ENCODE measurements at places on chromosomes 5 and 9.

DNA sequence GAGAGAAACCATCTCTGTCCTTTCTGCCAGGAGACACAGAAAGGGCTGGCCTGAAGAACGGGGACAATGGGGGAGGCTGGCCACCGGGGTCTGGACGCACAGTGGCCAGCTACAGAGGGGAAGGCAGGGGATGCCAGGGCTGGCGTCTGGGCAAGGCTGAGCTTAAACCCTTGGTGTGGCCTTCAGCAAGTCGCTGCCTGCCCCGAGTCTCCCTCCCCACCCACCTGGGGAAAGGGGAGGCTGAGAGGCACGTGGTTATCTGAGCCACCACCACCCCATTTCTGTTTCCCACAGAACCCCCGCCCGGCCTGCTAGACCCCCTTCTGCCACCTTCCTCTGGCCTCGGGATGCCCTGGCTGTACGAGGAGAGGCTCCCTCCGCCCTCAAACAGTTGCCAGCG is 115.3 kb downstream of the VAV2 start:
- DNase-seq: no peak

GRCh38 chr9:27528886-27529315 is 713 bp downstream of the MOB3B start:
- peak; percentile 9 for DNase-seq

- no peak for DNase-seq
These were observed 3.4 kb downstream of the COL5A1 start for GRCh38 chr9:134644725-134645606.

DNA sequence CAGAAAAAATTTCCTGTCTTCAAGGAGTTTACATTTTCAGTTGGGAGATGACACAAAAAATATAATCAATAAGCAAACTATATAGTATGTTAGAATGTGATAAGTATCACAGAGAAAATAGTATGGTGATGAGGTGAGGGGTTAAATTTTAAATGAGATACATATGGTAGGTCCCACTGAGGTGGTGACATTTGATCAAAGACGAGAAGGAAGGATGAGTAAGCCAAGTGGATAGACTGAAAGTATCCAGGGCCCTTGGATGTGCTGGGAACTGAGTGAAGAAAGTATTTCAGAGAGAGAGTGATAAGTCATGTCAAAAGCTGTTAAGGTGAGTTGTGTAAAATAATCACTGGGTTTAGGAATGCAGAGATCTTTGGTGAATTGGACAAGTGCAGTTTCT is 3.5 kb downstream of the CCDC192 start:
- no peak for DNase-seq

- DNase-seq: no peak
These were observed 56.9 kb downstream of the ZNF618 start for GRCh38 chr9:113932906-113933584.

DNA sequence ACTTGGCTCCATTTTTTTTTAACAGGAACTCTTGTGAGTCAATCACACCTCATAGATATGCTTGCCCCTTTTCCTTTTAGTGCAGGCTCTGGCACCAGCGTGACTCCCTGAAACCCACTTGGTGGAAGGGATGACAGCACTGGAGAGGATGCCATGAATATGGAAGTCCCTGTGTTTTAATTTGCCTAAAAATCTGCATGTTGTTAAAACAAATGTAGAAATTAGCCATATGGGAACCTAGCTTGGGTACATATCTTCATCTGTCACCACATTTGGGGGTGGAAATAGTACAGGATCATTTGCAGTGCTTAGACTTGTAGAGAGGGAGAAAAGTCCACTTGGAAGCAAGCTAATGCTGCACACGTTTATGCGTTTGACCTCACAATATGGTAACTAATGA is 179.0 kb downstream of the EBF1 start:
- no peak for DNase-seq

- DNase-seq: no peak
These were observed 42.9 kb upstream of the FBXW11 start for GRCh38 chr5:172049226-172049796.

DNA sequence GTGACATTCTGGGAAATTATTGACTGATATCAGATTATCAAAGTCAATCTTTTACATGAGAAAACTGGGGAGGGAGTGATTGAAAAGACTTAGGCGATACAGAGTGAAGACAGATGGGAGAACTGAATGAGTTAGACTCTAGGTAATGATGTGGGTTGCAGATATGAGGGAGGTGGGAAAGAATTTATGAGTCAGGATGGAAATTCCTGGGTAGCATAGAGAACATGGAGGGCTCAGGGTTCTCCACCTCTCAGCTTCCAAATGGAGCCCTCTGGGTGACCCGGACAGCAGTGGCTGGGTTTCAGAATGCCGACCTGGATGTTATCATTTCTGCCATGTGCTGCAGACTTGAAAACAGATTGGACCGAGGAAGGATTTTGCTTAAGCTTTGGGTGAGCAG is 75.4 kb upstream of the SHB start:
- DNase-seq: no peak

GRCh38 chr5:36270876-36271575 is 29.3 kb upstream of the NADK2 start:
- DNase-seq: no peak

DNA sequence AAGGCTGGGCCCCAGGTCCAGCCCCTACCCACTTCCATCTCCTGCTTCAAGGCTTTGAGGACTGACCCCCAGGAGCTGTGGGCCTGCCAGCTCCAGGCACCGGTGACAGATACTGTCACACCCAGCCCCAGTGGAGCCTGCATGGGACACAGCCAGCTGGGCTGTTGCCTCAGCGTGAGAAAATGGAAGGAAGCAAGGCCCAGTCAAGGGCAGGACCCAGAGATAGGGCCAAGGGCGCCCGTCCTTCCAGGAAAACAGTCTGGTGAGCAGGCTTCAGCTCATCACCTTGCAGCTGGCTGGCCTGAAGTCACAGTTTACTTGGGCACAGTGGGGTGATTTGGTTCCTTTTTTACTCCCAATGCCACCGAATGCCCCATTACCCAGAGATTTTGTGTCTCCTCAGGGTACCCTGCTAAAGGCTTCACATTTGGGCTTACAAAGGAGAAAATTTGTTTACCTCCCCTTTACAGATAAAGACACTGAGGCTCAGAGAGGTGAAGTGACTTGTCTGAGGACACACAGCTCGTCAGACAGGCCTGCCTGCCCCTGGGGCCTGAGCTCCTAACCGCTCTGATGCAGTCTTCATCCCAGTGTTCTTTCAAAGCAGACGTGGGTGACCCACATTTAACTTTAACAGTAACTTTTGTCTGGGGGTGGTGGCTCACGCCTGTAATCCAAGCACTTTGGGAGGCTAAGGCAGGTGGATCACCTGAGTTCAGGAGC is 21.5 kb upstream of the WDR38 start:
- DNase-seq: no peak

GRCh38 chr9:107827304-107827703 is 337.7 kb upstream of the KLF4 start:
- no peak for DNase-seq

GRCh38 chr5:121086671-121087070 is 622.6 kb downstream of the PRR16 start:
- DNase-seq: no peak

DNA sequence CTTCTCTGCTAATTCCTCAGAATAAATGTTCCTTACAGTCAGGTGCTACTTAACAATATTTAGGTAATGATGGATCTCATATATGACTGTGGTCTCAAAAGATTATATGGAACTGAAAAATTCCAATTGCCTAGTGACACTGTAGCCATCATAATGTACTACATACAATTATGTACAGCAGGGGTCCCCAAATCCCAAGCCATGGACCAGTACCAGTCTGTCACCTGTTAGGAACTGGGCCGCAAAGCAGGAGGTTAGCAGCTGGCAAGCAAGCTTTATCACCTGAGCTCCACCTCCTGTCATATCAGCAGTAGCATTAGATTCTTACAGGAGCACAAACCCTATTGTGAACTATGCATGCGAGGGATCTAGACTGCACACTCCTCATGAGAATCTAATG is 69.6 kb downstream of the NR2F1-AS1 start:
- DNase-seq: no peak

DNA sequence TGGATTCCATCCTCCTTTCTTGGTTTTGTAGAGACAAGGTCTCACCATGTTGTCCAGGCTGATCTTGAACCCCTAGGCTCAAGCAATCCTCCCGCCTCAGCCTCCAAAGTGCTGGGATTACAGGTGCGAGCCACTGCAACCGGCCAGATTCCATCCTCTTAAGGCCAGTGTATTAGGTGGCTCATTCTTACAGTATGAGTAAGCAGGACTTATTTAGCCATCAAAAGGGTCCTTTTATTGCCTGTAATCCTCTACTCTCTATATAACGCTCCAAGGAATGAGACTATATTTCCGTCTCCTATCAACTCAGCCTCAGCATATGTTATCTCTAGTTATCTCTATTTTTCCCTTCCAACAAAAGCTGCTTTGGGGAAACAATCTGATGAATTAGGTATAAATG is 3.0 kb upstream of the ERBIN start:
- DNase-seq: no peak

DNA sequence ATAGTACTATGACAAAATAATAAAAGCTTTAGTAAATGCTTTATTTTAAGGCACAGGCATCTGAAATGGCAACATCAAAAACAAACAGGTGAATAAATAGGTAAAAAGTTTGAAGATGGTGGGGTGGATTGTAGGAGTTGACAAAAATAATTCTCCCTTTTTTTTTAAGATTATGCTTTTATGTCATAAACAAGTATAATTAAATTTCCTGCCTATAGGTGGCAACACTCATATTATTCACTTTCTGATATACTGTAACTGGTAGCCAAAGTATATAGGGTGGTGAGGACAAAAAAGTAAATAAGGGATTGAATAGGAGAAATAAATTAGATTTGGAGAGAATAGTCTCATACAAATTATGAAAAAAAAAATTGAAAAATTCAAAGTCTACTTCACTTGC is 120.0 kb upstream of the ACOT12 start:
- no peak for DNase-seq

DNA sequence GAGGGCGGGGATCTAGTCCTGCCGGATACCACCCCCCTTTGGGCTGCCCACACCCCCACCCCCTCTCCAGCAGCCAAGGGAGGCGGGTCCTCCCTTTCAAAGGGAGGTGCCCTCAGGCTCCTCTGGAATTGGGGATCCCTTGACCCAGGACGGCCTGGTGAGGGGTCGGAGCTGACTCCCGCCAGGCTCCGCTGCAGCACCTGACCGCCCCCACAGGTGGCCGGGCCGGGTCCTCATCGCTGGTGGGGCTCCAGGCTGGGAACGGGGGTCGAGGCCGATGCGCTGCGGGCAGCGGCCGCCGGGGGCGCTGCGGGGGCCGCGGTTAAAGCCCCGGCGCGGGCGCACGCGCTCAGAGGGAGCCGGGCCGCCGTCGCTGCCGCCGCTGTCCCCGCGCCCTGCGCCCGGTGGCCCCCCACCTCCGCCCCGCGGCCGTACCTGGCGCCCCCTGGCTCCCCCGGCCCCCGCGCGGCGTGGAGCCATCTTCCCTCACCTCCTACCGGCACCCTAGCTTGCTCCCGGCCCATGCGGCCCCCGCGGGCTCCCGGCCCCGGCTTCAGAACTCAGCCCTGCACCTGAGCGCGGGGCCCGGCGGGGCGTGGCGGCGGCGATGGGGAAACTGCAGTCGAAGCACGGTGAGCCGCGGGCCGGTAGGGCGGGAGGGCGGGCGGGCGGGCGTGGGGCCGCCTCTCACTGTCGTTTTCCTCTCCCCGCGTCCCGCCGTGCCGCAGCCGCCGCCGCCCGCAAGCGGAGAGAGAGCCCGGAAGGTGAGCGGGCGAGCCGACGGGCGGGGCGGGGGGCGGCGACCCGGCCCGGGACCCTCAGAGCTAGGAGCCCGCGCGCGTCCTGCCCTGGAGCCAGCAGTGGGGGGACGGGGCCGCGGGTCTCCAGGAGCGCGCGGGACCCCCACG is at the start of gene NKD2:
Gene NKD2, plus strand, starts transcription at position 352 of the 908 bp plus-strand sequence. Its CDS starts 256 bp downstream, at position 608.
- no peak for DNase-seq

GRCh38 chr5:179821298-179822058 is 773 bp downstream of the SQSTM1 start:
- DNase-seq: peak; percentile 68

DNA sequence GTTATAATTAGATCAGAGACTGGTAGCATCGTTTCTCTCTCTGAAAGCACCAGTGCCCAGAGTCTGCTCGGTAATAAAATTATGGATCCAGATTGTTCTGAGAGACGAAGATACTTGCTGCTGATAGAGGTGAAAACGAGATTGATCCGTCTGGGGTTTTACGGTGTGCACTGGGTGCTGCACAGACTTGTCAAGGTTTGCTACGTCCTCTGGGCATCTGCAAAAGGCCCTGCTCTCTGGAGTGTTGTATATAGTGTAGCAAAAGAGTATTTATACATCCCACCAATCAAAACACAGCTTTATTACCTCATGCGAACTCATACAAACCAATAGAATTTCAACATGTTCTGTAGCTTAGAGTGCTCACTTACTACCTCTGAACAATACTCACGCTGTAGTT is 219.3 kb downstream of the PBX3 start:
- no peak for DNase-seq

- no peak for DNase-seq
These were observed 617.8 kb downstream of the PDE4D start for GRCh38 chr5:59275510-59276324.

- DNase-seq: no peak
These were observed 182.8 kb downstream of the GADD45G start for GRCh38 chr9:89787595-89787994.

DNA sequence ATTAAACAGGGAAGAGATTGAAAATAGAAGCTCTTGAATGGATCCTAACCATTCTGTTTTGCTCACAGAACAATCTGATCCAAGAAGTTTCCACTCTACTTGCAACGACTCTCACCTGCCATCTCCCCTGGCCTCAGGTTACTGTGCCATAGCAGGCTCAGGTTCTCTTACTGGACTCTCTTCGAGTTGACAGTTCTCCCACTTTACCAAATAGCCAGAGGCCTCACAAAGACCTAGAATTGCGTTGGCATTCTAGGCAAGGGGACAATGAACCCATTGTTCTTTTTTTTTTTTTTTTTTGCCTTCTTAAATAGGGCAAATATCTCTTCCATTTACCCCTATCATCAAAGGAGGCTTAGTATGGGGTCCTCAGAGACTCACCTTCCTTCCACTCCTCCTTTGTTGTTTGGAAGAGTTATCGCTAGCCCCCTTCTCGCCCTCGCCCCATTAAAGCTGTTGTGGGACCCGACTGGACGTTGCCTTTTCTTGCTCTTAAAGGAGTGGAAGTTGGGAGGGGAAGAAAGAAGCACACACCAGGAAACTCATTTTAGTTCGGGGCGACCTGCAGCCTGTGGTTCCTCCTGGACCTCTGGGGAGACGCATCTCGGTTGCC is 688 bp upstream of the PLPPR1 start:
- no peak for DNase-seq

DNA sequence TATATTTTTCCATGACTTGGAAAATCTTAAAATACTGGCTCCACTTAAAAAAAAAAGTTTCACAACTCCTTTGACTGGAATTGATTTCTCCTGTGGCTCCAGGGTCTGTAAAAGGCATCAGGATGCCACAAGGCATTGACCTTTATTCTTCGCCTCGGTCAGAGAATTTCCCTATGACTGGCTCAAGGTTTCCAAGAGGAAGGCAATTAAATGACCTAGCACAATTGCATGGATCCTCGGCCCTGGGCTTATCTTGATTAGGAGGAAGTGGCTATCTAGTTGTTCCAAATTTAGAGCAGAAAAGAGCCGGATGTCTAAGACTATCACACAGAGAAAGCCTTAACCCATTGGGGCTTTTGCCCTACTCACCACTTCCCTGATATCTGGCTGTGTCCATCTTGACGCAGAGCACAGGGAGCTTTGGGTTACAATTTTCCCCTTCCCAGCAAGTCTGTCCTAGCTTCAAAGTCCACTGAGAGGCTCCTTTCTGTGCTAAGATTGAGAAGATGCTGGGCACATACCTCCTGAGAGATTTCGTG is 56.9 kb upstream of the COL15A1 start:
- DNase-seq: no peak
